Activated CD4-positive, alpha-beta T cell treated with anti-CD3 and anti-CD28 coated beads for 1 hour (primary cell): ENCODE measurements at places on chromosomes 6 and 20.

- no peak for DNase-seq
Measured at GRCh38 chr6:159969921-159970320, 1.0 kb downstream of the IGF2R start.

DNA sequence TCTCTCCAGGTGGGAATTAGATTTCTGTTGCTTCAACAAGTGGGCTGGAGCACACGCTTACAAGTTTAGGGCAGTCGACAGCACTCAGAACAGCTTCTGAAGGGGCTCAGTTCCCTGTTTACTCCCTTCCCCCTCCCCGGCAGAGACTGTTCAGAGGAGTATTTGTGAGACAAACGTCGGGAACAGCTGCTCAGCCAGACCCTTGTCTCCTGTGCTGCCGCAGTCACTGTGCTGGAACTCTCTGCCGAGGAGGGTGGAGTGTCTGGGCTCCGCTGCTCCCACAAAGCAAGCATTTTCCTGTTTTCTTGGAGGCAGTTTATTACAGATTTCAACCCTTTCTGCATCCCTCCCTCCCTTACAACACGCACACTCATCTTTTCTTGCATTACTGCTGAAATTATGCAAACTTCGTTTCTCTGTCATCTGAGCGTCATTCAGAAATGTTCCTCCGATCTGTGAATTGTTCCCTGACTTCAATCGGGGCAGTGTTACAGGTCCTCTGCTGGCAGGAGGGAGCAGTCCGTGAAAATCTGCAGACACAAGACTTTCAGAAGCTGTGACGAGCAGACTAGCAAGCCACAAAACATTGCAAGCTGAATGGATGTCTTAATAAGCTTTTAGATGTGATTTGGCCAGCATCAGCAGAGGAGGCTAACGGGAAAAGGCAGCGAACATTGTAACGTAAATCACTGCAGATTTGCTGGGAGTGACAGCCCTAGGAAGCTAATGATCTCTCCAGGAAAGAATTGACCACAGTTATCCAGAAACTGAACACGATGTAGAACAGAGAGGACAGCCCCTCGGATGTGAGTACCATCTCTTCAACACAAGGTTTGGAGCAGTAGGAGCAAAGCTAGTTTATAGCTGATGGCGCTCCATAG, 76.2 kb downstream of the LYRM2 start:
- DNase-seq: no peak

GRCh38 chr6:95593025-95593424, 15.7 kb downstream of the MANEA start:
- DNase-seq: no peak

GRCh38 chr6:54899442-54899841, 52.9 kb downstream of the FAM83B start:
- no peak for DNase-seq

GRCh38 chr6:156347656-156348055, 429.5 kb upstream of the ARID1B start:
- no peak for DNase-seq

DNA sequence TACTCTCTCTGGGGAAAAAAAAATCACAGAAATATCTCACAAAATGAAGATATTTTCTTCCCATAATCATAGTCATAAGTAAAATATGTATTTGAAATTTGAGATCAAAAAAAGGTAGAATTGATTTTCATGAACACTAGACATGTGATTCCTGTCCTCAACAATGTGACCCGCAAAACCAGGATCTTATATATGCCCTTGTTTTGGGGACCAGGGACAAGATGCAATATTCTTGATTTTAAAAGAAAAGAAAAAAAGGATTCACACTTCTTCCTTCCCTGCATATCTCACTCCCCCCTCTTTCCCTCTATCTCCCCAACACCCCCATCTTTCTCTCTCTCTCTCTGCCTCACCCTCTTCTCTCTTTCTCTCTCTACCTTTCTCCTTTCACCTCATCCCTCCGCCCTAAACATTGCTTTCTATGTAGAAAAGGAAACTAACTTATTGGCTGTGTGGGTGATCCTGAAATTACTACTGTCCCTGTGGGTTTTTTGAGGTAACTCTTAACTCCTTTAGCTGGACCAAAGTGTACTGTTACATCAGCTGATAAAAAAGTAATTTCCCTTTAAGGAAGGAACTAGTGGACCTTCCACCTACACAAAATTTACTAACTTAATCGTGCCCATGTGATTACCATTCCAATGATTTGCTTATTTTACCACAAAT, 85.6 kb downstream of the AIG1 start:
- DNase-seq: no peak
